Stimulated activated CD4-positive, alpha-beta T cell treated with anti-CD3 and anti-CD28 coated beads, Interleukin-15, amount 100 ng/mL, for 1 hour (primary cell): ENCODE measurements at places on chromosomes 3 and 15.

- no peak for DNase-seq
Observed at GRCh38 chr3:50408443-50408944, 49.2 kb upstream of the TMEM115 start.

- DNase-seq, result no peak
Observed at GRCh38 chr3:14430706-14431451, 28.5 kb downstream of the SLC6A6 start.

DNA sequence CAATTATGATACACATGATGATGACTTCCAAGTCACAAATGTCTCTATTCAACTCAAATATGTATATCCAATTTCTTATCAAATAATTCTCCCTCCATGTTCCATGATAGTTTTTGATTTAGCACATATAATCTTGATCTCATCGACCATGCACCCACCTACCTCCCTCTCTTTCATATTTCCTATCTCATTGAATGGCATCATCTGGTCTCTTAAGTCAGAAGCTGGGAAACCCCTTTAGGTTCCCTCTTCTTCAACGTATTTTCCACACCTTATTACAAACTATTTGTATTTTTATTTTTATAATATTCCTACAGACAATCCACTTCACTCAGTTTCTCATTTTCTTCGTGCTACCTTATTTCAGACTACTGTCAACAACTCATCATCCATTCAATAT is 56.9 kb upstream of the DPH6 start:
- no peak for DNase-seq

- no peak for DNase-seq
Observed at GRCh38 chr3:122758877-122759560, 34.6 kb downstream of the HSPBAP1 start.

- DNase-seq, result no peak
Observed at GRCh38 chr3:152205097-152205593, 63.6 kb upstream of the MBNL1 start.

- DNase-seq, result no peak
Observed at GRCh38 chr15:23860290-23861245, 173.5 kb upstream of the NDN start.

DNA sequence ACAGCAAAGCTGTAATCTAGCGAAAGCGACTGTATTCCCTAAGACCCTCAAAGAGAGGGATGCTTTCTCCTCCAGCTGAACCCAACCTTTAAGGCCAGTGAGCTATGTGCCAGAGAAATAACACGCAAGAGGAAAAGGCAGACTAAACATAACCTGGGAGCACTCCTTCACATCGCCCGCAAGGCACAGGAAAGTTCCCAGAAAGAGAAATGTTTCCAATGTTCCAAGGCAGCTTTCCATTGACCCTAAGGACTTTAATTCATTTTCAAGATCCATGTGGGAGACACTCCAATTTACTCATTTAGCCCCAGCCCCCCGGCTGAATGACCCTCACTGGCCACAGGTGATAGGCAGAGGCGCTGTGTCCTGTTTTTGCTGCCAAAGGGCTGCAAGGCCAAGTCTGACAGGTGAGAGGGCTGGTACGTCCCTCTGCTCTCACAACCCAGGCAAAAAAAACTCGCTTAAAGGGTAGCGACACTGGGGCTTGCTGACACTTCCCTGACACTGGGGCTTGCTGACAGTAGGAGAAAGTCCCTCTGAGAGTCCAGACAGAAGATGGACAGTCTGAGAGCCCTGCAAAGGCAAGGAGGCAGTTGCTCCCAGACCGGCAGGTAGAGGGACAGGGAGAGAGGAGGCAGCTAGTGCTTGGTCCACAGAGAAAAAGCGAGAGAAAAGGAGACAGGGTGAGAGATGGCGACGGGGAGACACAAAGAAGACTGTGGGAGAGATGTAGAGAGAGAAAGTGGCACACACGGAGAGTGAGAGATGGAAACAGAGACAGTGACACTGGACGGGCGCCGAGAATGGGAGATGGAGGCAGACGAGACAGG is 702 bp downstream of the ARHGEF3 start:
- no peak for DNase-seq

DNA sequence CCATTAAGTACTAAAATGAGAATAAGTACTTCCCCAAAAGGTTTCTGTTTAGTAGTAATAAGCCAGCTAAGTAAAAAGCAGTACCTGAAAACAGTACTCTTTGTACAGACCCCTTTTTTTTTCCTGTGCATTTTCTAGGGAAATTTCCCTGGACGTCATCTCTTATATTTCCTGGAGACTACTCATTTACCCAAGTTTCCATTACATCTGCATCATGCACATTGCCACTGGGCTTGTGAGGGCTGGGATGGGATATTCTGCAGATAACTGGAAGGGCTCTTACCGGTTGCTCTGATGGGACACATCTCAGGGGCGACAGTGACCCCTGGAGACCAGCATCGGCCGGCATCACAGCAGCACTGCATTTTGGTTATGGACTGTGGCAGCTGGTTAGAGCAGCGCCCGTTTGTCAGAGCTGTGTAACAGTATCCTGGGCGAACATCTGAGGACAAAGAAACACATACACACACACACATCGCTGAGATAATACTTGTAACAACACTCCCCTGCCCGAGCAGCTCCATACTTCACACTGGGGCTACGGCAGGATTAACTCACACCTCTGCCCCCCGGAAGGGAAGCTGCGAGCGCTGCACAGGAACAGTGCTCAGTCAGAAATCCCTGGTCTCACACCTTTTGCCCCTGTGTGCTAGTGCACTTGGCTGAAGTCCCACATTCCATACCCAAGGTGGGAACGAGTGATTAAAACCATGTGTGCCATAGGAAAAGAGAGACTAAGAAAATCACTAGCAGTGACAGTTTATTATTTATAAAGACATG is 124.9 kb downstream of the FBN1 start:
- DNase-seq, result no peak

DNA sequence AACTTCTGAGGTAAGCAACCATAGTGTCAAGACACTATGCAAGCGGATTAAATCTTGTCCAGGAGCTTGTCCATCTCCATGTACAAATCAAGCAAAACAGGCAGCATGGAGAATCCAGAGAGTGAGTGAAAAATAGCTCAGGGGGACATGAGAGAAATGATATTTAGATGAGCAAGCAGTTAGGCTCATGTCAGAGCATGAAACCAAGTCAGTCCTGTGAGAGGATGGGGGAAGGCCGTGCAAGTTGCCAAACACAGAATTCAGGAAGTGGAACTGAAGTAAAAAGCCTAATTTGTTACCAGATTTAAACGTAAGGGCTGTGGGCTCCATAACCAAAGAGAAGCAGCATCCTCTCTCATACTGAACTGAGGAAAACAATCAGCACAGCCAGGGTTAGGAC is 995.9 kb downstream of the MCTP2 start:
- DNase-seq, result no peak

DNA sequence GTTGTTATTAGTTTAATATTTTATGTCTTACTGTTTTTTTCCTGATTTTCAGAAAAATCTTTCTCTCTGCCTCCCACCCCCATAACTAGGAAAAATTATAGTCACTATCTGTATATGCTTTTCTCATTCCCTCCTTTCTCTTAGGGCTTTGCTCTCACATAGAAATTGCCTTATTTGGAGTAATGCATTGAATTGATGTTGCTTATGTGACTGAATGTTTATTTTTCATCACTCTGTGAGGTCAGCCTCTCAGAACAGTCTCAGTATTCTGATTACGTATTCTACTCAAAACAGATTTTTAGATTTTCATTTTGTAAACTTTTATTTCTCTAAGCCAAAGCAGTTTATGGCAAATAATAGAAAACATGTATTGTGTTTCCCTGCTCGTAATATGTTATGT is 121.0 kb downstream of the SLMAP start:
- no peak for DNase-seq

DNA sequence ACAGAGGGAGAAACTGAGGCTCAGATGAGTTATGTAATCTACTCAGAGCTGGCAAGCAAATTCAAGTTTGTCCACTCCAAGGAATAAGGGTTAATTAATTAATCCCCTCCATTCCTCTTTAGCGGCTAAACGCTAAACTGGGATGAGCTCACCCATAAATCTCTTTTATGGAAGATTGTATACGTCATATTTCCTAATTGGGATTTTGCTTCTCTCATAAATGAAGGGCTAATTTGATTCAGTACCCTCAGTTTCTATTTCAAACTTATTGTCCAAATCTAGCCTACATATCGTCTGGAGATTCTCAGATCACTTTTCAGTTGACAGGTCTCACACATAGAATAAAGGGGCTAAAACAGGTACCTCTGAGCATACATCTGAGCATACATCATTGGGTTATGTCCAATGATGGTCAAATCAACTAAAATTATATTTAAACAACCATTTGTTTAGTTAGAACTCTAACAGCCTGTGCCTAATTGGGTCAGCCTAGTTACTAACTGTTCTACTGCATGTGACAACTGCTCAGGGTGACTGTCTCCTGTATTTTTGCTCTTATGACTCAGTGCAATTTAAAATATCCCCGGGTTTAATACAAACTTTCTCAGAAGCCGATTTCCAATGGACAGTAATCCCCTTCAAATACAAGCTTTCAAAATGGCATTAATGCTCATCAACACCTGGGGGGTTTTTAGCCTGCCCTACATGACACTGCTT is 57.6 kb upstream of the PLXND1 start:
- no peak for DNase-seq

- DNase-seq, result no peak
Observed at GRCh38 chr15:80674245-80674614, 20.9 kb upstream of the ABHD17C start.

DNA sequence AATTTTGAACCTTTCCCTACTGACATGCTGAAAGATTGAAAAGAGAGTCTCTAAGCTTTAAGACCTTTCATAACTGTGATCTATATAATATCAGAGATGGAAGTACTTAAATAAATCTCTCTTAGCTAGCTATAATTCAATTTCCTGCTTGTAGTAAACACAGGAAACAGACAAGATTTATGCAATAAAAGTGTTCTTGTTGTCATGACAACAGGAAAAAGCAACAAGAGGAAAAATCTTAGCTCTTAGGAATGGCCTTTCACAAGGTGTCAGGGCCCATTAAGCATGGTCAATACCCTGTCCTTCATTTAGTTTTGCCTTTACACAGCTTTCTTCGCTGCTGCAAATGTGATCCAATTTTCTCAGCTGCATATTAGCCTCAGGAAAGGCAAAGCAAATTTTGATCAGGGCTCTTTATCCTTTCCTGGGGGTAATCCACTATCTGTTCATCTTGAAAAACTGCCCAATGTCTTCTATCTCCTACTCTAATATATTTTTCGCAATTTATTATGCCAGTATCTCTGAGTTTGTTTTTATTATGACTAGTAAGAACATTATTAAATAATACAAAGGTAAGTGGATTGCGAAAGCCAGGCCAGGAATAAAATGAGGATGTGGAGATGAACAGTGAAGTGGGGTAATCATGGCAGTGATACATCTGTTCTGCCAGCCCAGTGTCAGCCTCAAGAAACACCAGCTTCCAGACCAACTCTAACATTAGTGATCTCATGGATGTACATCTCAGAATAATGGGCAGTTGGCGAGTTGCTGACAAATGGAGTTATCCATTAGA is 28.7 kb downstream of the SIDT1 start:
- DNase-seq, result no peak

- DNase-seq, result no peak
Observed at GRCh38 chr3:126870608-126871210, 112.2 kb upstream of the PLXNA1 start.

GRCh38 chr3:4322635-4323034 is 19.5 kb downstream of the SETMAR start:
- DNase-seq, result no peak
